ENCODE measurements at places on chromosomes 1 and 21. TPM values are rescaled to one million over a fixed set of nuclear protein-coding genes. Genes with fewer than 3 reads are reported as not detected.

The GGPS1 gene
- total RNA-seq, result 33.2 TPM

The TRIM63 gene
- not detected for total RNA-seq

DNA sequence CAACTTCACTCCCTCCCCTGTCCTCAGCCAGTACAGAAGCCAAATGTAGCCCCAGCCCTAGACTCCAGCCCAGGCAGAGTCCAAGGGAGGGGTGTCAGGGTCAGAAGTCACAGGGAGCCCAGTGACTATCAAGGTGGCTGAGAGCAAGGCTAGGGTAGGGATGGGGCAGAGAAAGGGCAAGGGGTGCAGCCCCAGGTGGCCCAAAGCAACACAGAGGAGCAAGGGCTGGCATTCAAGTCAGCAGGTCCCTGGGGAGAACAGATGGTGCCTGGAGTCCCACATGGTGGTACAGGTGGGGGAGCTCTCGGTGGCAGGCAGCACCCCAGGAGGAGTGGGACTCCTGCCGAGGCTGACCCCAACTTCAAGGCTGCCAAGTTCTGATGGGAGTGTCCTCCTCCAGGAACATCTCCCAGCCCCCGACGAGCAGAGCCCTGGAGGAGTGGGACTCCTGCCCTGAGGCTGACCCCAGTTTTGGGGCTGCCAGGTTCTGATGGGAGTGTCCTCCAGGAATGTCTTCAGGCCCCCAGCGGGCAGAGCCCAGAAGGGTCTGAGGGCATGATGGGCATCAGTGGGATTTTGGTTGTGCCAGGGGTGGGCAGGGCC lies 3.7 kb upstream of the DVL1 start:
- peak overlapping the region; percentile 66 for H3K27ac ChIP-seq
- no peak for DNase-seq
- no peak overlapping the region for H3K4me3 ChIP-seq
- peaks cover 15% of the 10 kb centered on the region for H3K4me1 ChIP-seq

The OR6K3 gene
- not detected for total RNA-seq

- H3K27ac ChIP-seq, result no peak overlapping the region
- DNase-seq, result no peak
- no peaks in the 10 kb centered on the region for H3K27me3 ChIP-seq
- no peak overlapping the region for H3K4me3 ChIP-seq
- H3K4me1 ChIP-seq, result no peaks in the 10 kb centered on the region
- H3K36me3 ChIP-seq, result no peaks in the 10 kb centered on the region
Measured at GRCh38 chr1:67861856-67862516, 28.7 kb upstream of the GNG12 start.

DNA sequence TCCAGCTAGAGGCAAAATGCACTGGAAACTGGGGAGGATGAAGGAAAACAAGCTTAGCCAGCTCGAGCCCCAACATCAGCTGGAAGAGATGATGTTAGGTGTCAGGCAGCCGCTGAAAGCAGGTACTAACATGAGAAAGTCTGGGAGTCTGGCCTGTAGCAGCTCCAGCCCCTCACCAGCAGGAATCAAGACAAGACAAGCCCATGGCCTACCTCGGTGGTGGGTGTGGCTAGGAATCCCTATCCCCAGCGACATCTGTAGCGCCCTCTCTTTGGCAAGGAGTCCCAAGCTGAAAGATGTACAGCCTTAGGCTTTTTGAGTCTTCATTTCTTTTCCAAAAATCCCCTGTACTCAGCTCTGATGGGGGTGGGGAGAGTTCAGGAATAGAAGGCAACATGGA lies 2.6 kb downstream of the DLGAP3 start:
- peaks cover 23% of the 10 kb centered on the region for H3K27me3 ChIP-seq
- H3K36me3 ChIP-seq, result no peaks in the 10 kb centered on the region
- no peak overlapping the region for H3K4me3 ChIP-seq
- no peak overlapping the region for H3K27ac ChIP-seq
- DNase-seq, result no peak
- peaks cover 4% of the 10 kb centered on the region for H3K4me1 ChIP-seq
